Epithelial cell of proximal tubule (primary cell): ENCODE measurements at places on chromosomes 1 and 21. TPM values are rescaled to one million over a fixed set of nuclear protein-coding genes. Genes with fewer than 3 reads are reported as not detected.

The GJA8 gene
- total RNA-seq, result not detected in 2 replicates

The FCRLA gene
- total RNA-seq, result 0.35 TPM in 1 of 2 replicates, not detected in the other

GRCh38 chr1:246450611-246451251 lies 56.3 kb downstream of the SMYD3 start:
- no peak for DNase-seq

- DNase-seq, result no peak
Observed at GRCh38 chr1:21007876-21008275, 168.8 kb downstream of the EIF4G3 start.

- no peak for DNase-seq
Observed at GRCh38 chr1:78289603-78290002, 201.2 kb upstream of the PTGFR start.

DNA sequence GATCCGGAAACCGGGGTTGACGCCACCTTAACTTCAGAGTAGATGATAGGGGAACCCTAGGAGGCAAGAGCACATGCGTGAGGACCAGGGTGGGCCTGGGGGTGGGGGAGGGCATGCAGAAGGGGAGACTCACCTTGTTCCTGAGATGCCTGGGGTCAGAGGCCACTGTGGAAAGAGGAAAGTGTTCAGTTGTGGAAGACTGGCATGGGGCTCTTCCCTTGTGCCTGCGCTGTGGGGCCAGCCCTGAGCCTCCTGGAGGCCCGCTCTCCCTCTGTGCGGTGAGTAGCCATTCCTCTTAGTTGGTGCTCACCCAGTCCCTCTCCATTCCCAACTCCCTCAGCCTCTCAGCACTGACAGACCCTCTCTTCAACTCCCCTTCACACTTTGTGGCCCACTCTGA lies 36.6 kb downstream of the FCRL5 start:
- no peak for DNase-seq

DNA sequence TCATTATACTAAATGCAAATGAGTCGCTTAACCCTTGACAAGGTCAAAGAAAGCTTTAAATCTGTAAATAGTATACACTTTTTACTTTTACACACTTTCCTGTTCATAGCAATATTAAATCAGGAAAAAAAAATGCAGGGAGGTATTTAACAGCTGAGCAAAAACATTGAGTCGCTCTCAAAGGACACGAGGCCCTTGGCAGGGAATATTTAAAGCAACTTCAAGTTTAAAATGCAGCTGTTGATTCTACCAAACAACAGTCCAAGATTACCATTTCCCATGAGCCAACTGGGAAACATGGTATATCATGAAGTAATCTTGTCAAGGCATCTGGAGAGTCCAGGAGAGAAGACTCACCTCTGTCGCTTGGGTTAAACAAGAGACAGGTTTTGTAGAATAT lies 62.7 kb downstream of the CAPN2 start:
- DNase-seq, result no peak

- no peak for DNase-seq
Observed at GRCh38 chr1:29966526-29967045, 730.3 kb downstream of the PTPRU start.
